ENCODE measurements at places on chromosomes 5 and 9. TPM values are rescaled to one million over a fixed set of nuclear protein-coding genes. Genes with fewer than 3 reads are reported as not detected.

DNA sequence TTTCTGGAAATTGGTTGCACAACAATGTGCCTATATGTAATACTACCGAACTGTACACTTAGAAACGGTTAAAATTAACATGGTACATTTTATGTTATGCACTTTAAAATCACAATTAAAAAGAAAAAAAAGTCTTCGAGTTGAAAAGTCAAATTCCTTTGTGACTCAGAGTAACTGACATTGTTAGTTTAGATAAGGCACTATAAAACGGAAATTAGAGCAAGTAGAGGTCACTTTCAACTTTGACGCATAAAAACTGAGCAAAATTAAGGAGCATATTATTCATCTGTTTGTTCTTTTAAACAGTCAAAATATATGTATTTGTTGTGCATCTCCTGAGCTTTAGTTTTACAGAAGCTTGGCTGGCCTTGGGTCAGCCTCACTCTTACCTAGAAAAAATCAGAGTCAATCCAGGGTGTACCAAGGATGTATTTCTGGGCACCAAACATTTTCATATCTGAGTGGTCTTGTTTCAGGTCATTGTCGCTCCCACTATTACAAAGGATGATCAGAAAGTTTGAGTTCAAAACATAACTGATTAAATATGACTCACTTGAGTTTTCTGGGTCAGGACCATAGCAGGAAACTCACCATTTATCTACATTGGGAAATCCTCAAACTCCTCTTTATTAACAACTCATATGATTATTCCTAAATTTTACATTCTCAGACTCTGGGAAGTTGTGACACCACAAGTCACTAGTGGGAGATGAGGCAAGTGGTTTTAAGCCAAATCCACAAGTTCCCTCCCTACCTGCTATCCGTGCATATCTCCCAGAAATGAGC lies 160.6 kb downstream of the CCDC192 start:
- no peak for DNase-seq

DNA sequence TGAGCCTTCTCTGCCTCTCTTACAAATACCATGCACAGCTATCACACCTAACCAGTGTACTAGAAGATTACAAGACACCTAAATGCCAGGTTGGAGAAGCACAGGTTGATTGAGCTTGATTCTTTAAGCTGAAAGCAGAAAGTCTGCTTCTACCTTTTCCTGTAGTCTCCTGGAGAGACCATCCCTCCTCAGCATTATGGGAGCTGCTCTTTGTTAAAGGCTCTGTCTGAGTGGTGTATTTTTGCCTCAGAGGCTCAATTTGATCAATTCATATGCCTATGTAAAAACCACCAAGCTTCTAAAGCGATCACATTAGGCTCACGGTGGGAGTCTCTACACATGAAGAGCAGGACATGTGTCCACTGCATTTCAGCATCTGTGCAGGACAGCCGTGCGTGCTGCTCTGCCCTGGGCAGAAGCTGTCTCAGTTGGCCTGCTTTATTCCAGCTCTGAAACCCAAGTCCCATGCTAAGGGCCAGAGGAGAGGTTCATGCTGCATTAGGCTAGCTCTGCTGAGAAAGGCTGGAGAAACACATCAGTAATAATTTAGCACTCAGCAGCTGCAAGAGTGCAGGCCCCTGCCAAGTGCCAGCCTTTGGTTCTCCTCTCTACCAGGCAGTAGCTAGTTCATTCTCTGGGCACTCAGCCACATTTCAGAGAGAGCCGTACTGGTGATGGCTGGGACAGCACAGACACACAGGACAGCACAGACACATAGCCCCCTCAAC lies 41.7 kb downstream of the TMEM167A start:
- DNase-seq = no peak

GRCh38 chr5:113273948-113274347 lies 160.8 kb downstream of the TSSK1B start:
- peak; percentile 47 for DNase-seq

DNA sequence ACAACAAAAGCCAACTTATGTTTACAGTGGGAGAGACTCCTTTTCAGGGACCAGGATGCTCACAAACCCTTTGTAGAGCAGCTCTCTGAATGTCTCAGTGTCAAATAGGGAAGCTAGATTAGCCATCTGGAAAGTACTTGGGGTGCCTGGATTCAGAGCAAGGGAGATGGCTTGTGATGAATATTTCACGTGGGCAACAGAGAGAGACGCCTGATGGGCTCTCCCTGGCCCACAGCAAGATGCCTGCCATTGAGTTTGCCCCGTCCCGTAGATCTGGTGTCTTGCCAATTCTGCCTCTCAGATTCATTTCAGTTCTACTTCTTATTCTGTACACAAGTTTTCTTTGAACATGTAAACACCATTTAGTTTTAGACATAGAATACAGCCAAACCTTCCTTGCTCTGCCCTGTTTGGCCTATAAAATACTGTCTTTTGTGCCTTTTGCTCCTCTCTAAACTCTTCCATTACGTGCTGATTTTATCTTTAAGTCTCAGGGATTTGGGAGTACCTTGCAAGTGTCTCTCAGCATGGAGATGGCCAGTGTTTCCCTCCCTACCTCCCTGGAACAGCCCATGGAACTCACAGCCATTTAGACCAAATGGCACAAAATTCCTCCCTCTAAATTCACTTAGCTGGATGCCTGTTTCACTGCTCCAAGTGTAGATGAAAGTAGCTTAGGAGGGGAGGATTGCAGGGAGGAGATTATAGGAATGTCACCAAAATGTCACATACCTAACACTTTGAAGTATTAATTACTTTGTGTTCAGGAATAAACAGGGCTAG lies 234.3 kb downstream of the SAXO1 start:
- DNase-seq = no peak

GRCh38 chr5:65338606-65339151 lies 143.0 kb downstream of the ADAMTS6 start:
- no peak for DNase-seq

DNA sequence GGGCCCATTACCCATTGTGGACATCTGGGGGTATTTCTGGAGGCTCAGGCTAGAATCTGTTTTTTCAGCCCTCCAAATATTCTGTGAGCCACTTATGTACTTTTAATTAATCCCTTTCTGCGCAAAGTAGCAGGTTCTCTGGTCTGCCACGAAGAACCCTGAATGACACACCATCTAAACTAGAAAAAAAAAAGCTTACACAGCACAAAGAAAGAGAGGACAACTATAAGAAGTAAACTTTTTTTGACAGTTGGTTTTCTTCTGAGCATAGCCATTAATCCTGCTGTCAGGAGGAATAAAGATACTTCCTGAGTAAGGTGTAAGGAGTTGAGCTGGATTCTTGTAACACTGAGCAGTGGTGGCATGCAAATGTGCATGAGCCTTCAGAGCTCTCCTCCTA lies 327.5 kb downstream of the TMEM232 start:
- no peak for DNase-seq

- no peak for DNase-seq
Observed at GRCh38 chr9:19199012-19199411, 31.5 kb upstream of the DENND4C start.

DNA sequence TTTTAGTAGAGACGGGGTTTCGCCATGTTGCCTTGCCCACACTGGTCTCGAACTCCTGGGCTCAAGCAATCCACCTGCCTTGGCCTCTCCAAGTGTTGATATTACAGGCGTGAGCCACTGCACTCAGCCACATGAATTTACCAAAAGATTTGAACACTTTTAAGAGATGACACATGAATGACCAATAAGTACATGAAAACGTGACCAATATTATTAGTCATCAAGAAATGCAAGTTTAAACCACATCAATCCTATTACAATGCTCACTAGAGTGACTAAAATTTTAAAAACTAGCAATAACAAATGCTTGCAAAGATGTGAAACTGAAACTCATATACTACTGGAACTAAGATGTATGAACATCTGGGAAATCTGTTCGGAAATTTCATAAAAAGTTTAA lies 54.3 kb downstream of the NR6A1 start:
- DNase-seq = no peak

DNA sequence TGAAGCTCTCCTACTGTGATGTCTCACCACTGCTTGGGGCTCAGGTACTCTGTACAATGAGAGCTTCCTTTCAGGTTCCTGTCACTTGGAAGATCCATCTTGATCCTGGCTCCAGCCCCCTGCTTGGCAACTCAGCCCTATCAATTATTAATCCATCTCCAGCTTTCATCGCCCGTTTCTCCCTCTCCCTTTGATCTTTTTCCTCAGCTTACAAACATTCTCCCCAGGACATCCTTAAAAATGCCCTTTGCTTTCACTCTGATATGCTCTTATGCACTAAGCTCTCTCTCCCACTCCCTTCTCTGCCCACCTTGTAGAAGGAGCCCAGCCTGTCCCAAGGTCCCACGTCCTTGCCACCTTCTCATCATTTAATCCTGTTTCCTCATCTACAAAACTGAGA lies 109.0 kb downstream of the FRMD3 start:
- no peak for DNase-seq

DNA sequence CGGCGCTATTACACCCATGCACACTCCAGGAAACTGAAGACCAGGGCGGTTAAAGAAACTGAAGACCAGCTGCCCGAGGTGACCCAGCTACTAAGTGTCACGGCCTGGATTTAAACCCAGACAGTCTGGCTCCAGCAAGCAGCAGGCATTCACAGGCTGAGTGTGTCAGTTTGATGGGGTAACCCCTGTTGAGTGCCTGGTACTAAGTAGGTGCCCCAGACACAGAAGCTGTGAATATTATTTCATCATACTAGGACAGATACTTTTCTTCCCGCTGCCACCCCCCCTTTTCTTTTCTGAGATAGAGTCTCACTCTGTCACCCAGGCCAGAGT lies 7.3 kb downstream of the ENG start:
- DNase-seq = no peak

DNA sequence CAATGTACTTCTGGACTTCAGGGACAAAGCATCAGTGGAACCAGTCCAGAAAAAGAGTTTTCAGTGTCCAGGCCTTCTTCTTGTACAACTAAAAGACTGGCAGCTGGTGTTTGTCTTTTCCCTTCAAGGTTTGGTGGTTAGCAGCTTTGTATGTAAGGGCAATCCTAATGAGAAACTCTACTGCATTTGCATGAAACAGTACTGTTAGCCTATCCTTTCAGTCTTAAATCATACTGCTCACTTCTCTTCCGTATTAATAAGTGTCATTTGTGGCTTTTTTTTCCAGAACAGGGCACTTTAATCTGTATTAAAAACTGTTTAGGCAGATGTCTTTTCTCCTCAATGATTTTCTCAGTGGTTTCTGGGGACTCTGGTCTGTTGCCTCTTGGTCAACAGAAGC lies 48.9 kb downstream of the FAM174A start:
- DNase-seq = no peak

- no peak for DNase-seq
Observed at GRCh38 chr5:143663872-143664271, 148.1 kb upstream of the HMHB1 start.

DNA sequence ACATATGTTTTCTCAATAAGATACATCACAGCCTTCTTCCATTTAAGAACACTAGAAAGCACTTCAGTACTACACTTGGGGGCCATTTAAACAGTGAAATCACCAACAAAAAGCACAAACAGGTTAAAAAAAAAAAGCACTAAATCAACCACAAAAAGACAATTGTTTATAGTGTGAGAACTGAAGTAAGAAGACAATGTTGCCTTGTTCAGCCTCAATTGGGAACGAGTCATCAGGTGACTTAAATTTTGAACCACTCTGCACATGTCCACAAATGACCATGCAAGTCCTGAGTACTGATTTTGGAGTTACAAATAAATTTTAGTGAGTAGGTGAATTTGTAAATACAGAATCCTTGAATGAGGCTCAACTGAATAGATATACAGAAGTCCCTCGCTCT lies 37.2 kb upstream of the HNRNPA0 start:
- DNase-seq = no peak

GRCh38 chr9:6944093-6944551 lies 186.3 kb downstream of the KDM4C start:
- no peak for DNase-seq

DNA sequence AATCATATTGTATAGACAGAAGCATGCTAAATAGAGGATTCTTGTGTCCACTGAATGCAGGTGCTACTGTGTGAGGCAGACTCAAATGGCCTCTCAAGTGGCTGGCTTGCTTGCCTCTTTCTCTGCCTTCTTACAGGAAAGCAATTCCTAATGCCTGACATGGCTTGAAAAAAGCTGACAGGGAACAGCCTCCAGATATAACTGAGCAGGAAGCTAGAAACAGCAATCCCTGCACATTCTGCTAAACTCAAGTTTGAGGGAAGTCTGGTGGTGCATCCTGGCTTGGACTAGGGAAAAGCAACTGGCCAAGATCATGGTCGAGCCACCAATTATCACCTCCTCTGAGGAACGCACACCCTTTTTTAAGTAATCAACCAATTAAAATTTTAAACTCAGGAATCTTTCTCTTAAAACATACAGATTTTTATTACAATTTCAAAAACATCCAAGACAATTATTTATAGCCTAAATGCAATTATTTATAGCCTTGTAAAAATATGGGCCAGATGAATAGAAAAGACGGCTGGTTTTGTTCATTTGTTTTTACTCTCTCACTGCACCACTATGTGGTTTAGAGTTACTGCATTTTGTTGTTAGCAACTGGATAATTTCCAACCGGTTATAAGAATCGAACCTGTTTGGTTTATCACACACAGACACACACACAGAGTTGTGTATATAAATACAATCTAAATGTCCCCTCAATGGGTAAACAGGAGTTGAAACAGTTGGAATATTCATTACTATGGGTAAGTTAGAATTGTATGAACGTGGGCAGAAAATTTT lies 290.9 kb upstream of the ANKRD55 start:
- no peak for DNase-seq

DNA sequence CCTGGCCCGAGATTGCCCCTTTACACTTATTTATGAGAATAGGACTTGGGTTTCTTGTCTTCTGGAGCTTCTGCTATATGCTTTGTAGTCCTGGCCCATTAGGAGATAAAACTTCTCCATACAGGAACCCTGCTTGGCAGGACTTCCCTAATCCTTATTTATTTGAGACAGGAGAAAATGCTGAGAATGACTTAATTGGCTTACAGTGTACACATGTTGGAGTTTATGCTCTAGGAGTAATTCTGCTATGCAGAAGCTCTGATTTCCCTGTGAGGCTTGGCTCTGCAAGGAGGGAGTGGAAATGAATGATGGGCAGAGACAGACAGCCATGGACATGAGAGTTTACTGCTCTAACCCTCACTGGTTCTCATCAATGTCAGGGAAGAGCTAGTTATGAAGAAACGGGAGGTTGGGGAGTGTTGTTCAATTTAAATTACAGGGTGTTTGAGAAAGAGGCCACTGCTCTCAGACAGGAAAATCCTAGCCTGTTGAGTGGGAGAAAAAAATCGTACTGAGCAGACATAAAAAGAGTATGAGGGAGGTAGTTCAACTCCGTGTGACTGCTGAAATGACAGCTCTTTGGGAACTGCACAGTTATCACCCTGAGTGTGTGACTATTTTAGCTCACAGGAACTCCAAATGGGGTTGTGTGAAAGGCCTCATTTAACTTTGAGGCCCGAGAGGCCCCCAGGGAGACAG lies 37.5 kb downstream of the ACTBL2 start:
- DNase-seq = no peak

The GDA gene
- total RNA-seq = not detected

The PAEP gene
- total RNA-seq = not detected

The IL6ST gene
- 37.3 TPM for total RNA-seq

The FYB1 gene
- 198 TPM for total RNA-seq

The DAB2IP gene
- total RNA-seq = 0.13 TPM

All from activated CD8-positive, alpha-beta T cell treated with anti-CD3 and anti-CD28 coated beads, Interleukin-2, amount 10 ng/mL, durations not matched to agents 7 days and 5 days (primary cell).